AG04449 (cell line): ENCODE measurements at places on chromosomes 4 and X.

- DNase-seq, result no peak
Observed at GRCh38 chrX:115060013-115060412, 42.6 kb upstream of the IL13RA2 start.

DNA sequence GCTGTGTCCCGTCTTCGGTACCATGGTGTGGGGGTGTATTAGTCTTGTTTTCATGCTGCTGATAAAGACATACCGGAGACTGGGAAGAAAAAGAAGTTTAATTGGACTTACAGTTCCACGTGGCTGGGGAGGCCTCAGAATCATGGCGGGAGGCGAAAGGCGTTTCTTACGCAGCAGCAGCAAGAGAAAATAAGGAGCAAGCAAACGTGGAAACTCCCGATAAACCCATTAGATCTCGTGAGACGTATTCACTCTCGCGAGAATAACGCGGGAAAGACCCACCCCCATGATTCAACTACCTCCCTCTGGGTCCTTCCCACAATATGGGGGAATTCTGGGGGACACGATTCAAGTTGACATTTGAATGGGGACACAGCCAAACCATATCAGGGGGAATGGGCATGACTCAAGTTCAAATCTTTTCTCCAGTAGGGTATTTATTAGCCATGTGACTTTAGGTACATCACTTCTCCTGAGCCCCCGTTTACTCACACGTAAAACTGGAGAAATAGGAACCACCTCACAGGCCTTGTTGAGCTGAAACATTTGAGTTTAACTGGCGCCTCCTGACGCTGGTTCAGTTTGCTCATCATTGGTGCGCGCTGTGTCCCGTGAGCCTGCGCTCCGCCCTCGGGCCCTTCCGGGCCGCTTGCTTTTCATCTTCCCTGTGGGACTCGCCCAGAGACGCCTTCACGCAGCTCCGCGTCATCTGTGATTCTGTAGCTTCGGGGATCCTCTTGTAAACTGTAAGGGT lies 35.5 kb upstream of the FAT1 start:
- no peak for DNase-seq

DNA sequence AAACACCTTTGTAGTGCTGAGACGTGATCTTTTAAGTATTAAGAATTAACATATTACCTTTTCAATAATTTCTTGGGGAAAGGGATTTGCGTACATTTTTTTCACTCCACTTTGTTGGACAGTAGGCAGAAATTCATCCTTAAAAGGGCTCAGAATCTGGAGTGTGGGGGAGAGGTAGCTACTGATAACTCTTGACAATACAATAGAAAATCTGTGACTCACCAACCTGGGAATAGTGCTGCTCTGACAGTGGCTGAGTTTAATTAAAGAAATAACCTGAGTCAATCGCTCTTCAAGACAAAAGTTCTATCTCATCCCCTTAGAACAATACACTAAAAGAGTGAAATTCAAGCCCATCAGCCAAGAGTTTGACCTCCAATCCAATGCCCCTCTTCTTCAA lies 60.2 kb downstream of the SLC9A7 start:
- DNase-seq, result no peak

- DNase-seq, result no peak
Observed at GRCh38 chr4:35461931-35462659, 782.2 kb downstream of the ARAP2 start.

DNA sequence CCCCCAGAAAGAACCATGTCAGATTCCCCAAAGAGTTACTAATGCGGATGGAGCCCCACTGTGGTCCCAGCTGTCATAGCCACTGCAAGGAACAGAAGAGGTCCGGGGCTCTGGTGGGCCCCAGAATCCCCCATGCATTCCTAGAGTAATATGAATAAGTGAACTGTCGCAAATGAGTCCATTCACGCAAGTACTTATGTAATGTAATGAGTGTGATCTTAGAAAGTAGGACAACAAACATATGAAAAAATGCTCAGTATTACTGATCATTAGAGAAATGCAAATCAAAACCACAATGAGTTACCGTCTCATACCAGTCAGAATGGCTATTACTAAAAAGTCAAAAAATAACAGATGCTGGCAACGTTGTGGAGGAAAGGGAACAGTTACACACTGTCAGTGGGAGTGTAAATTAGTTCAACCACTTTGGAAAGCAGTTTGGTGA lies 141.5 kb upstream of the RBPJ start:
- DNase-seq, result no peak

DNA sequence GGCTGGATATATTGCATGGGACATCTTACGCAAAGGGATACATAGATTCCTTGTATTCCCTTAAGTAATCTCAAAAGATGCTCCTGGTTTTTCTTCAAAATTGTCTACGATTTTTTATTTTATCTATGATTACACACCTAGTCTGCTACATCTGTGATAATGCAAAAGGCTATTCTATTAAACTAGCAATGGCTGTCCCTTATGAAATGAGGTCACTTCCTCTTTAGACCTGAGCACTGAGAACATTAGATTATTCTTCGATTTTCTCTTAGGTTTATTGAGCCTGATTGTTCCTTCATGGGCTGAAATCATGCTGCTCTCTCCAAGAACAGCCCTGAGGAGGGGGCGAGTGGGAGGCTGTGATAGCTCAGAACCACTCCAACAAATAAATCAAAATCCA lies 126.8 kb upstream of the ENPP6 start:
- DNase-seq, result no peak

- no peak for DNase-seq
Observed at GRCh38 chr4:39970671-39971640, 6.8 kb downstream of the PDS5A start.

- DNase-seq, result no peak
Observed at GRCh38 chr4:63361628-63362027, 1047.6 kb downstream of the TECRL start.

DNA sequence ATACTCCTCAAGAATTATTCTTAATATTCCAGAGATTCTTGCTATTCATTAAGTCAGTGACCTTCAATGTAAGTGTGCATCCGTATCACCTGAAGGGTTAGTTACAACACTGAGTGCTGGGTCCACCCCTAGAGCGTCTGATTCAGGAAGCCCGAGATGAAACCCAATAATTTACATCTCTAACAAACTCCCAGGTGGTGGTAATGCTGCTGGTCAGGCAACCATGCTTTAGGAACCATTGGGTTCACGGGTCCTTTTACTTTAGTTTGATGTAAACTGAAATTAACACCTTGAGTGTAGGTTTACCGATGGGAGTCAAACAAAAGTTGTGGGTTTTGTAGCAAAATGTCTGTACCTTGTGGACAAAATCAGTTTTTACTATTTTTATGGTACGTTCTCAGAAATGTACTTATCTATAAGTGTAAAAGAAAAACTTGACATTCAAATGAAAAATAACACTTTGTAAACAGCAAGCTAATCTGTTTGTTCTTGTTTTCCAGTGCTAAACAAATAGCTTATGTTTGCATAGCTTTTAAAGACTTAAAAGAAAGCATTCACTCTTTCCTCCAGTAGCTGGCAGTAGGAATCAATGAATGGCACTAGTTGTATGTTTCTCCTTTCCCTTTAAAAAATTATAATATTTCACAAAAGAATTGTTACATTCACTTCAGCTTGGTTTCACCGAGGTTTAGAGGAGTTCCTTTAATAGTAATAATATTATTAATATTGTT lies 32.7 kb downstream of the ACE2 start:
- DNase-seq, result no peak

GRCh38 chr4:37682701-37683401 lies 3.3 kb downstream of the RELL1 start:
- DNase-seq, result no peak

DNA sequence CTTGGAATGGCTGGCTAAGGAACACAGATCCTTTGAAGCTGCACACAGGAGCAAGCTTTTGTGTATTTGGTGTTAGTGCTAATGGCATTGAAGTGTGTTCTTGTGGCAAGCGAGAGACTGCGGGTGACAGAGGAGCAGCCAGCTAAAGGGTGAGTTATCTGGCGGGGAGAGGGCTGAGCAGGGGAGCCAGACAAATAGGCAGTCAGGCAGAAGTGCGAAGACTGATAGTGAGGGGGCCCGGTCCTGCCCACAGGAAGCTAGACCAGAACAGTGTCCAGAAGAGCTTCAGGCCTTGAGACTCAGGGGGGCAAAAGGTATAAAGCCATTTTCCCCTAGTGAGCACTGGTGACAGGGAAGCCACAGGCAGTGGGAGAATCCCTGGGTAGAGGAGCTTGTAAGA lies 49.6 kb upstream of the MAMLD1 start:
- no peak for DNase-seq

GRCh38 chr4:94458682-94459081 lies 6.9 kb downstream of the PDLIM5 start:
- no peak for DNase-seq

DNA sequence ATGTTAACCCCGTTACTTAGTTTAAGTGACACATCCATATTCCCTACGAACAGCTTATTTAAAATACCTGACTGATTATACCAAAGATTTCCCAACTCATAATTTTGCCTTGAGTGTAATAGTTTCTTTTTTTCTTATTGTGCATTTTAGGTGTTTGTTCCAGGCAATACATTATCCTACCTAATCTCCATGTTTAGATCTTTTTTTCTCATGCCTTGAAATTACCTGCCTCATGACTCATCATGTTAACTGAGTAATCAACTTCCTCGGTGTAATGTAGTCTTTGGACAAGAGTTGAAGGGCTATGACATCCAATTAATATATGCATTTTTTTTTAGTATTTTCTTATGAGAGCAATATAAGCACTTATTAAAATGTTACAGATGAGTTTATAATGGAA lies 228.7 kb upstream of the ANKRD50 start:
- no peak for DNase-seq

DNA sequence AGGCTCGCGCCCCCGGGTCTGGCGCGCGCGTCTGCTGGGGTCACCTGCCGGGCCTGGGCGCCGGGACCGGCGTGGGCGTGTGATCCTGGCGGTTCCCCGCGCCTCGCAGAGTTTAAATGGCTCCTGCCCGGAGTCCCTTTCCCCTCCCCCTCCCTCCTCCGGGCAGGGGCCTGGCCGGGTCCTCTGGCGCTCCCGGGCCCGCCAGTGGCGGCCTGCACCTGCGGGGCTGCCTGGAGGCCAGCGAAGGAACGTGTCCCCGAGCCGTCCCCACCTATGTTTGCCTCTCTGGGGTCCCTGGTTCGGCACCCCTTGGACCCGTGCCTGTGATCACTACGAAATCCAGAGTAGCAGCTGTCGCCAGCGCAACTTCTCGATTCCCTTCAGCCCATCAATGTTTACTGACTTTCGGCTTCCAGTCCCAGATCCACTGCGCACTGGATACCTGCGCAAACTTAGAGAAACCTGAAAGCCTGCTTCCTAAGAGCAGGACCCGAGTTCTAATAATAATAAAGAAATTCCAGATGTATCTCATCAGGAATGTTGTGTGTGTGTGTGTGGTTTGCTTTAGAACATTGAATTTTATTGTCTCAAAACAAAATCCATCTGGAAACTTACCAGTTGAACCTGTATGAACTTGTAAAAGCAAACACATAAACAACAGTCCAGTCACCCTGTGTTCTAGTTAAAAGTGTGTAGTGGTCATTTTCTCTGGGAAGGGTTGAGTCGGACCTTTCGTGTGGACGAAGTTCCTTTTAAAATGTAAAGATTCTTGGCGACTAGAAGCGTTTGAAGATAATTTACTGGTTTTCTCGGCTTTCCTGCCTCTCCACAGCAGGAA lies 788 bp downstream of the SHROOM2 start:
- no peak for DNase-seq

DNA sequence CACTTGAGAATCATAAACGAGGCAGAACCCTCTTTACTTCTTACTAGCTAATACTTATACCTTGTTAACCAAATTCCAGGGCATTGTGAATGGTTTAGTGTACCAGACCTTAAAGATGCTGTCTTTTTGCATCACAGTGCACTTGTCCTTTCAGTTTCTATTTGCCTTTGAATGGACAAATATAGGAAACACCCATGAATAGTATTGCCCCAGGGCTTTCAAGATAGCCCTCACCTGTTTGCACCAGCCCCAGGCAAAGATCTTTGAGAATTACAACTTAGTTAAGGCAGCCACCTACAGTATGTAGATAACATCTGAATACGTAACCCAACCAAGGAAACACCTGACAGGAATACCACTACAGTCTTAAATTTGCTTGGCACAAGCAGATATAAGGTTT lies 60.8 kb upstream of the CT45A1 start:
- DNase-seq, result no peak

DNA sequence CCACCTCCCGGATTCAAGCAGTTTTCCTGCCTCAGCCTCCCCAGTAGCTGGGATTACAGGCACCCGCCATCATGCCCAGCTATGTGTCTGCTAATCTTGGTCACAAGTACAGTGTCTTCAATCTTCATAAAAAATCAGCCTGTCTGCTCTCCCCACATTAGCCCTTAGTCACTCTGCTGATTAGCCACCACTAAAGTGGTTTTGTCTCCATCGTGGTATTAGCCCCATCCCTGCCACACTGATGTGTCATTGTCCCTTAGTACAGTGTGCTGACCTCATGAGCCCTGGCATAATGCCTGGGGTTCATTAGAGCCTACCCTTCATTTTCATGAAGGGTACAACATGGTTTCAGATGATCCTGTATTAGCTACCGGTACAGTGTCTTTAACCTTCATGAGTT lies 49.9 kb downstream of the ZNF157 start:
- no peak for DNase-seq
